ENCODE measurements at places on chromosomes 7 and 10.
A peak's percentile ranks its signal among the peaks of the same experiment; 100 is the strongest.

GRCh38 chr10:96516337-96516736, 2.6 kb upstream of the TLL2 start:
- DNase-seq, result no peak

DNA sequence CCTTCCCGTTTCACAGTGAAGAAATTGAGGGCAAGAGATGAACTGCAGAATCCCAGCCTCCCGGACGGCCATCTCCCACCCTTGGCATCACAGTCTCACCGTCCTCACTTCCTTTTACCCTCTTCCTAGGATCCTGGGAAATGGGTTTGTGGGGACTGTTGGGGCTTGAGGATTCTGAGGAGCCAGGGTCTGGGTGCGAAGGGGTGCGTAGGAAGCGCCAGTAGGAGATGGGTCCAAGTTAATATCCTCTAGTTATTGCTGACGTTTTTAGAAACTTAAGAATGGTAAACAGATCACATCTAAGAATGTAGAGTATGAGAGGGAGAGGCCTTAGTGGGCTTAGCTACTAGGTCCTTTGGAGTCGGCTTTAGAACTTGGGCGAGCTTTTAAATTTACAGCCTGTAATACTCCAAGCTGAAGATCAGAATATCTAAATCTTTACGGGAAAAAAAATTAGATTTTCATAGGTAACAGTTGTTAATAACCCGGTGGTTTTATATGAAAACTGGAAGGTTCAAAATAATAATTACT, 696 bp downstream of the MALSU1 start:
- no peak for DNase-seq

- DNase-seq, result no peak
Observed at GRCh38 chr10:116781370-116781884, 39.1 kb upstream of the HSPA12A start.

- DNase-seq, result no peak
Observed at GRCh38 chr10:3658766-3659165, 126.2 kb downstream of the KLF6 start.

DNA sequence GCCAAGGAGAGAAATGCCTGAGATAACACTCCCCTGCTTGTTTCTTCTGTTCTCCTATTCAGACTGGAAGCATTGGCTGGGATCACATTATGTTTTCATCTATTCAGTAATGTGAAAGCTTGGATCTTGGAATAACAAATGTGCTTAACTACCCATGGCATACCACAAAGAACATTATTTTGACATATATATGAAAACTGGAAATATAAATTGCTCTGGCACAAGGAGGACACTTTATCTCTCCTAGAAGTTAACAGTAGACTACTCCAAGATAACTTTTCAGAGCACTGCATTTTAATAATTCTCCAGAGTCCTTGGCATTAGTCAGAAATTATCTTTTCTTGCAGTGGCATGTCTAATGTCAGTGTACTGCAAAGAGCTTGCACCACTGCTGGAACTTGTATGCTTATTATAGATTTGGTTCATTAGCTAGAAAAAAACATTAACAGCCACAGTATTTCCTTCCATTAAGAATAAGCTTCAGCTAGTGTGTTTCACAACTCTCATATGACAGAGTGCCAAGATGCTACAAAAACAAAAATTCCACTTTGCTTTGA, 169.3 kb upstream of the LRRN3 start:
- no peak for DNase-seq

DNA sequence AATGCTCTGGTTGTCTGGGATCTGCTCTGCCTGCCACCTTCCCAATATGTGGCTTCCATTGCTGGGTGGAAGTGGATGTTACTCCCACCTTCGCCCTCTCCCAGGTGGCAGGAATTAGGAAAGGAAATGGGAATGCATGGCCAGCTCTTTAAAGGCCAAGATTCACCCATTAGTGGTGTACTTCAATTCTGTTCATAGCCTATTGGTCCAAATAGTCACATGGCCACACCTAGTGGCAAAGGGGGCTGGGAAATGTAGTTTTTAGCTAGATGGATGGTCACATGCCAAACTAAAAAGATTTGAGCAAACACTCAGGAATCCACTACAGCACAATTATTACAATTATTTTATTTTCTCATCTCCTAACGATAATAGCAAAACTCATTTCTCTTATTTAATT, 135.1 kb downstream of the NPY start:
- DNase-seq, result no peak

DNA sequence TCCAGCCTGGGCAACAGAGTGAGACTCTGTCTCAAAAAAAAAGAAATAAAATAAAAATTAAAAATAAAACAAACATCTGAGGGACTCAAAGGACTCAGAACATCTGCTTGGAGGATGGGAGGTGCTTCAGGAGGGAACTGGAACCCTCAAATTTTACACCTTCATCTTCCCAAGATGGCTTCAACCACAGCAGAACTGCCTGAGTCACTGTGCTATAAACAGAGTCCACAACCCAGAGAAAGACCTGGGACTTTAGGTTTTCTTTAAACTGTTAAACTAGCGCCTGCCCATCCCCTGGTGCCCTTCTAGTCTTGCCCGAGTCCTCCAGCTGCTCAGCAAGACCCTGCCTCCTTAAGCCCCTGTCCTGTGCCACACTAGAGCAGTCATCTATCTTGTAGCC, 40.8 kb downstream of the RGS10 start:
- DNase-seq, result no peak

- DNase-seq, result no peak
Observed at GRCh38 chr10:50316695-50317648, 65.7 kb upstream of the ASAH2 start.

DNA sequence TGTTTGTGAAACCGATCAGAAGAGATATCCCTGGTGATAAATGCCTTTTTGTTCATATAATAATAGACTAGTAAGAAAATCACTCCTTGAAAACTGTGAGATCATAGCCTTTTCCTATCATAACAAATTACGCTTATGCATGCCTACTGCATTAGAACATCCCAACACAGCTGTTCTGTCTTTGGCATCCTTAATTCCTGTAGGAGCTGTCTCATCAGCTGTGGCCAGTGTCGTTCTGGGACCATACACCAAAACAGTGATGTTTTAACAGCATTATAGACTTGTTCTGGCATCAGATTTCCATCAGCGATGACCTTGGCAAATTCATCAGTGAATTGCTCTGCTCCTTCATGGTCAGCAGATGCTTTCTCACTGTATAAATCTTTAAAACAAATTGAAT, 423.6 kb upstream of the LRGUK start:
- no peak for DNase-seq

DNA sequence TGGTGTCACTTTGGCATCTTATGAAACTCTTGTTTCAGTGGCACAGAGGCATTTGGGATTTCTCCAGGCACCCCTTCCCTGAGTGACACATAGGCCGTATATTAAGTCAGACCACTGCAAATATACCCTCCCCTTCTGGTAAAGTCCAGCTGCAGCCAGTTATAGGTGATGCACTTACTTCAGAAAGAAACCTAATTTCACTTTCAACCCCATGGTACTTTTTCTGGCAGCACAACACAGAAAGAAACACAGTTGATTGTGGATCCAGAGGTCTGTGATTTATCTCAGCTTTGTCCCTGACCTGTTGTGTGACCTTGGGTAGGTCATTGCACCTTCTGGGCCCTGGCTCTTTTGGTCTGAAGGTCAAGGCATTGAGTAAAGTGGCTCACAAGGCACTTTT, 173.2 kb downstream of the BUB3 start:
- DNase-seq, result no peak

- no peak for DNase-seq
Observed at GRCh38 chr7:157432541-157432956, 95.7 kb downstream of the DNAJB6 start.

- DNase-seq, result no peak
Observed at GRCh38 chr10:48377751-48378530, 71.5 kb downstream of the MAPK8 start.

GRCh38 chr7:129391546-129392171, 42.6 kb upstream of the STRIP2 start:
- no peak for DNase-seq

GRCh38 chr7:36147361-36147760, 5.7 kb upstream of the EEPD1 start:
- no peak for DNase-seq

DNA sequence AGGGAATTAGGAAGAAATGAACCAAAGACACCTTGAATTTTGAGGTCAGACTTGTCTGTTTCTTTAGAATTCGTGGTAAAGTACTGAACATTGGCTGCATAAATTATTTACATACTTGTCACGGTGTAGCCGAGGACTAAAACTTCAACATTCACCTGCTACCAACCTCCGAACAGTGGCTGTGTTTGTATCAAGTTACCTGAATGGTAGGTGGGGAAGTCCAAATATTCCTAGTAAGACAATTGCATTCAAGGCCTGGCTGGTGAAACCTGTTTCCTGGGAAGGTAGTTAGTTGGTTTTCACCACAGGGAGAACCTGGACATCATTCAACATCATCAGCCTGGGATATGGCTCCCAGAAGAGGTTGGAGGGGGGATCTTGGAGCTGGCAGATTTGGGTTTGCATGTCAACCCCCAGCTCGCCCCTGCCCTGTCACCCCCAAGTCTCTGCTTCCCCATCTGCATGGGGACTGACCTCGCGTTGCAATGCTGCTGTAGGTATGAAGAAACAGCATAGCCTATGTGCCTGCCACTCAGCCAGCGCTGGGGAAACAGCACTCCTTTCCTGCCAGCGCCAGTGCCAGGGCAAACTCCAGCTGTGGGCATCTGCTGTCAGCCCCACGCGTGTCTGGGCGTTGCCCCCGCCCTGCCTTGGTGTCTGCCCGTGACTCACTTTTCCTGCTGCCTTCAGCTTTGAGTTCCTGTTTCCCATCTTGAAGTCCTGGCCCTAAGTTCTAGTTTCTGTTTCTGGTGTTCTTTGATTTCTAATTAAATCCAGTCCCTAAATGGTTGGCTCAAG, 12.7 kb upstream of the LARP4B start:
- DNase-seq, result no peak

DNA sequence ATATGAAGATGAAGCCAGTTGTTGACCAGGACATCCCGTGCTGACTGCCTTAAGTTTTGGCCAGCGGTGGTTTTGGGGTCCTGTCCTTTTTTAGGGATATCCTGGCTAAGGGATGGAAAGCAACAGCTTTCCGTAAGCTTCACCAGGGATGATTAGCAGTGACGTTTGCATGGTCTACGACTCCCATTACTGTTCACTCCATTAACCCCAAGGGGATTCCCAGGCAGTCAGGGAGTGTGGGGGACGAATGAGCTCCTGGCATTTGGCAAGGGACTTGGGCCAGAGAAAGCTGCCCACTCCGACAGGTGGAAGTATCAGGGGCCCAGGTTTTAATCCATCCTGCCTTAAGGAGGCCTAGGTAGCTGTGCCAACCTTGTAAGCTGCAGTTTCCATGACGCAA, 66.8 kb downstream of the ITGB1 start:
- DNase-seq, result no peak

GRCh38 chr7:115851291-115851690, 179.3 kb downstream of the TFEC start:
- peak; percentile 1 for DNase-seq

DNA sequence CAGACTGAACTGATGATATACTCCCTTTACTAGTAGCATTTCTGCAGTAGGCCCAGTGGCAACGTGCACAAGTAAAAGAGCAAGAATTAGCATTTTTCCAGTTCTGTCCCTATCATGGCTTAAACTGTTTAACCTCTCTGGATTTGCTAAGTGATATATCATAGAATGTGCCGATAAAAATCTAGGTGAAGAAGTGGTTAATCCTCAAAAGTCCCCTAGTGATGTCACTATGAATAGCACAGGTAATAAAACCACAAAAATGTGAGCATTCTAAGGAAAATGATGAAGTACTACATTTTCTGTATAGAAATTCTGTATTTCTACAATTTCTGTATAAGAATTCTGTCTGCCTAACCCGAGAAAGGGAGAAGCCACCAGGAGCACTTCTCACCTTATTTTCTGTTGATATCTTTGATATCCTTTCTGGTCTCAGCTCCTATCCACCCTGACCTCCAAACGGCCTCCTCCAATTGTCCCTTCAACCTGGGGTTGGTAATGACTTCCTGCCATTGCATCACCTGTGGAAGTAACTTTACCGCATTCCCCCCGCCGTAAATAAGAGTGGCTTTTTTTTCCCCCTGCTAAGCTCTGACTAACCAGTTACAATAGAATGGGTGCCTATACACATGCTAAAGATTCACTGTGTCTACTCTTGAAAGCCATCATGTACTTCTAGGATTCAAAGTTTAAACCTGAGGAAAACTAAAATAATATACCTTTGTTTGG, 155.9 kb upstream of the ASAH2 start:
- DNase-seq, result no peak

GRCh38 chr7:130732980-130733930, 752 bp downstream of the KLF14 start:
- no peak for DNase-seq

DNA sequence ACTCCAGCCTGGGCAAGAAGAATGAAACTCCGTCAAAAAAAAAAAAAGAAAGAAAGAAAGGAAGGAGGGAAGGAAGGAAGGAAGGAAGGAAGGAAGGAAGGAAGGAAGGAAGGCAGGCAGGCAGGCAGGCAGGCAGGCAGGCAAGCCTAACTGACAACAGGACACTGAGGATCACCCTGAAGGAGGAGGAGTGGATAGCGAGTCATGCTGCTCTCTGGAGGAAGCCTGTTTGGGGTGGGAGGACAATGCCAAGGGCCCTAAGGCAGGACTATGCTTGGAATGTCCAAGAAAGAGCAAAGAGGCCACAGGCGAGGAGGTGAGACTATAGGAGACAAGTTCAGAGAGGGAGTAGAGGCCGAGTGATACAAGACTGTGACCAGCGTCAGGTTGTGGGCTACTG, 107.0 kb upstream of the PARD3 start:
- no peak for DNase-seq

DNA sequence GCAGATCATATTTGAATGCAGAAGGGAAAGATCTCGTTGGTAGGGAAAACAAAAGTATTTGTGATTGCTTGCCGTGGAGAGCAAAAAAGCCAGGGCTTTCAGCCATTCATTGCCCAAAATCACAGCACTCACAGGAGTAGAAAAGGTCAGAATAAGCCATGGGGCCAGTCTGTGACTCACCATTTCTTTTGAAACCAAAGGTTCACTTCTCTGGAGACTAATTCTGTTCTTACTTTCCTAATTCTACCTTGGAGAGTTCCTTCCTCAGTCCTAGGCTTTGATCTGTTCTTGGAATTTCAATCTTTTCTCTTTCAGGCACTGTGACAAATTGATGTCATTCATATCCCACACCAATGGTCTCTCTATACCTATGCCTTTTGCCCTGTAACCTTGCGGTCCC, 54.1 kb upstream of the FAM180A start:
- no peak for DNase-seq

- no peak for DNase-seq
Observed at GRCh38 chr7:43592326-43592725, 9.4 kb downstream of the STK17A start.

- no peak for DNase-seq
Observed at GRCh38 chr7:39659356-39660013, 36.1 kb downstream of the RALA start.

DNA sequence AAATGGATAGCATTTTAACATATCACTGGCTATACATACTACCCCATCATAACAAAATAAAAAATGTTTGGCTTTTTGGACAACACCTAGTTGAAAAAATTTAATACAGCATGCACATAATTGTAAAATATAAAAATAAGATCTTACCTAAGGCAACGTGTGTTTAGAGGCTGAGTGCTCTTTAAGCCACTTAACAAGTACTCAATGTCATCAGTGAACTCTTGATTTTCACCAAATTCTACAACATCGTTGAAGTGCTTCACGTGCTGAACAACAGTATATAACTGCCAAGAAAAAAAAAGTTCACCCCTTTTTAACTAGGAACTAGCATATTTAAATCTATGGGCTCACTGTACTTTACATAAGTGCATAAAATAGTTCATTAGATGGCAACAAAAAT, 49.5 kb downstream of the WAPL start:
- DNase-seq, result no peak
